GM10248 (cell line): ENCODE measurements at places on chromosomes 16 and 17.

GRCh38 chr16:74716355-74716754 is 15.7 kb upstream of the MLKL start:
- no peak for DNase-seq

DNA sequence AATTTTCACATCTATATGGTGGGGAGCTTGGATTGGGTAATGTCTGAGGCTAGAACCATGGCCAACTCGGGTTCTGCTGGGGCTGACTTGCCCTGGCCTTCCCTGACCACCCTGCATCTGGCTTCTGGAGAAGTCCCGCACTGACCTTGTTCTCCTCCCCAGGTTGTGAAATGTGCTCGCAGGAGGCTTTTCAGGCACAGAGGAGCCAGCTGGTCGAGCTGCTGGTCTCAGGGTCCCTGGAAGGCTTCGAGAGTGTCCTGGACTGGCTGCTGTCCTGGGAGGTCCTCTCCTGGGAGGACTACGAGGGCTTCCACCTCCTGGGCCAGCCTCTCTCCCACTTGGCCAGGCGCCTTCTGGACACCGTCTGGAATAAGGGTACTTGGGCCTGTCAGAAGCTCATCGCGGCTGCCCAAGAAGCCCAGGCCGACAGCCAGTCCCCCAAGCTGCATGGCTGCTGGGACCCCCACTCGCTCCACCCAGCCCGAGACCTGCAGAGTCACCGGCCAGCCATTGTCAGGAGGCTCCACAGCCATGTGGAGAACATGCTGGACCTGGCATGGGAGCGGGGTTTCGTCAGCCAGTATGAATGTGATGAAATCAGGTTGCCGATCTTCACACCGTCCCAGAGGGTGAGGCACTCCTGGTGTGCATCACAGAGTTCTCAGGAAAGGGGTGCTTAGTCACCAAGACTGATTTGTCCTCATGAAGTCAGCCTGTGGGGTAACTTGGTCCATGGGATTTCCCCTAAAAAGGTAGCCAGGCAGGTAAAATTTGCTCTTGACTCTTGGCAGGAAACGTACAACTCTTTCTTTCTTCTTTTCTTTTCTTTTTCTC is 6.1 kb downstream of the NOD2 start:
- DNase-seq = no peak

GRCh38 chr17:64024781-64025731 is 4.6 kb upstream of the ICAM2 start:
- no peak for DNase-seq

GRCh38 chr17:50685691-50686493 is 21.8 kb downstream of the ANKRD40 start:
- DNase-seq = no peak

DNA sequence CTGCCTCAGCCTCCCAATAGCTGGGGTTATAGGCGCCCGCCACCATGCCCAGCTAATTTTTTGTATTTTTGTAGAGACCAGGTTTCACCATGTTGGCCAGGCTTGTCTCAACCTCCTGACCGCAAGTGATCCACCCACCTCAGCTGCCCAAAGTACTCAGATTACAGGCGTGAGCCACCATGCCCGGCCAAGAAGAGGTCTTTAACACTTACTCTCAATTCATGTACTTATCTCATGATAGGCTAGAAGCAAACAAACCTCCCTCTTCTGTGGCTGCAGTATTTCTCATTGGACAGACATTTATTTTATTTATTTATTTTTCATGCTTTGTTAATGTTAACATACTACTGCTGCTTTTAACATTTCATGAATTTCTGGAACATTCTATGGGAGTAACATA is 7.0 kb upstream of the NT5C start:
- no peak for DNase-seq

GRCh38 chr16:25317732-25318316 is 60.2 kb upstream of the ZKSCAN2 start:
- DNase-seq = no peak
